T1000 (cell line): ENCODE measurements at places on chromosomes 7 and 10.
A peak's percentile ranks its signal among the peaks of the same experiment; 100 is the strongest.

DNA sequence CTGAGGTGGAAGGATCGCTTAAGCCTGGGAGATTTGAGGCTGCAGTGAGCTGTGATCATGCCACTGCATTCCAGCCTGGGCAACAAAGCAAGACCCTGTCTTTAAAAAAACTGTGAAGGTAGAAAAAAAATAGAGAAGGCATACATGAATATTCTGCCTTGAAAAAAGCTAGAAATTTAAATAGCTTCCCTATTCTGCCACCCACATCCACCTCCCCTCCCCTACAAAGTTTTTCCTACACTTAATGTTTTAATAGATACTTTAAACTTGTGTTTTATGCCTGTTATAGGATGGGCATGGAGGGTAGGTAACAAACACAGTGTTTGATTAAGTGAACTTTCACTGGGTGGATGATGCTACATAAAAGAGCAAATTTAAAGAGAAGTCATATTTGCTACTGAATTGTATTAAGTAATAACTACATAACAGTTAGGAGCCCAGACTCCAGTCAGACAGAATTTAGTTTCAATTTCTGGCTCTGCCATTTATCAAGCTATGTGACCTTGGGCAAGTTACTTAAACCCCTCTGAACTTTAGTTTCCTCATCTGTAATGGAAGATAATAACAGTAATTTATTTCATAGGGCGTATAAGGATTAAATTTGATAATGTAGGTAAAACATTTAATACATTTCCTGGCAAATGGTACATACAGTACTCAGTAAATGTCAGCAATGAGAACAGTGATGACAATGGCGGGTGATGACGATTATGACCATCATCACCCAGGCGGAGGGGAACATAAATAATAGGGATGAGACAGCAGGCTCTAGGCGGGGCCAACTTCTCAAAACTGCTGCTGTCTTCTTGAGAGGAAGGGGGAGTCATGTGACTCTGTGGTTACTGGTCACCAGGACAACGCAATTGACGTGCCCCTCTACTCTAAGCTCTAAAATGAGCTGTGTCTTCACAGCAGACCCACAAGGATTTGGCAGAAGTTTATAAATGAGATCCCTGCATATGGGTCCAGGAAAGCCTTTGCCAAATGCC, 15.8 kb downstream of the DNMBP start:
- peak; percentile 68 for DNase-seq

- DNase-seq = no peak
Observed at GRCh38 chr10:95742485-95742884, 13.5 kb upstream of the ENTPD1 start.

DNA sequence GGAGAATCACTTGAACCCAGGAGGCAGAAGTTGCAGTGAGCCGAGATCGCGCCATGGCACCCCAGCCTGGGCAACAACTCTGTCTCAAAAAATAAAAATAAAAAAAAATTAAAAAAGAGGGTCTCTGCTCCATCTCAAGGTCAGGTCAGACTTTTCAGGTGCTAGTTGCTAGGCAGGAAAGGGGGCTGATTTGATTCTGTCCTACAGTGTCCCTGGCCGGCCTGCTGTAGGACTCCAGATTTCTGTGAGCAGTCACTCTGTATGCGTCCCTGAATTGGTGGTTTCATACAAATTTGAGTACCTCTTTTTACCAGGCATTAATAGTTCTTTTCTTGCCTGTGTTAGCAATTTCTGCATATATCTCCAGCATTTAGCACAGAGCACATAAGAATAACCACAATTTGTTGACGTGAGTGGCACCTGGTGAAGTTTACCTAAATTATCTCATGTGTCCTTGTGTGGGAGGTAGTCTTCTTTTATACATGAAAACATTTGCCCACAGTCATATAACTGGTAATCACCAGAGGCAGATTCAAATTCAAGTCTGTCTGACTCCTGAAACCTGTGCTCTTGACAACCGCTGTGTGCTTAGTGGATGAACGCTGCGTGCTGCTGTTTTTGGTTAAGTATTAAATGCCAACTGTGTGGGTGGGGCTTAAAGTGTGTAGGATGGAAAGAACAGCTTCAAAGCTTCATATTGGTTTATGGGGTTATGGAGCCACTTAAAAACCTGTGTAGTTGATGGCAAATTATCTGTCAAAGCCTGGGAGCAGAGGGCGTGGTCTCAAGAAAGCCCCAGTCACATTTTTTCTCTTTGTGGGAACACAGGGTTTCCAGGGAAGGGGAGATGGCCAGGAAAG, 3.2 kb upstream of the ZNF775 start:
- no peak for DNase-seq

GRCh38 chr10:68067029-68067428, 8.1 kb downstream of the HERC4 start:
- no peak for DNase-seq

DNA sequence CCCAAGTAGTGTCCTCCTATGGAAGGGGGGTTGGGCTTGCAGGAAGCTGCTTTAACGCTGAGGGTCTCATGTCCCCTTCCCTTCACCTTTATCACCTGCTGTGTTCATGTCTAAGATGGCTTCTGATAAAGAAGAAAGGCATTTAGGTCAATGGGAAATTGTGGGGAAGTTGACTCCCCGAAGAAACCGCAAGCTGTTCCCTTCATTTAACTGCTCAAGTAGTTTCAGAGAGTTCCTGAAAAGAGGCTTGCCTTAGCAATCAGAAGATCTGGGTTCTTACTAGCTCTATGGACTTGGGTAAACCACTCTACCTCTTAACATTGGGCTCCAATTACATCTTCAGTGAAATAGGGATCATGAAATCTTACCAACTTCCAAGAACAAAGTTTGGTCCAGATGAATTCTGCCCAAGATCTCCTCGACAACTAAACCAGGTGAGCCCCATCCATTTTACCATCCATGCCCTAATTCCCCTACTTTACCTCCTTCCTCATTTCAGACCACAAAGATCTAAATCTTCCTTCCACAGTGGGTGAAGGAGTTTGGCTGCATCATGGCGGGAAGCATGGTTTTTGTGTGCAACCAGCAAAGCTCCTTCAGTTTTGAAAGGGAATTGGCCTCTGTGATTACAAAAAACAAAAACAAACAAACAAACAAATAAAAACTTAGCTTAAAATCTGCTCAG, 30.4 kb upstream of the UCN3 start:
- DNase-seq = no peak

- no peak for DNase-seq
Observed at GRCh38 chr7:86645676-86646276, 2.1 kb downstream of the GRM3 start.

DNA sequence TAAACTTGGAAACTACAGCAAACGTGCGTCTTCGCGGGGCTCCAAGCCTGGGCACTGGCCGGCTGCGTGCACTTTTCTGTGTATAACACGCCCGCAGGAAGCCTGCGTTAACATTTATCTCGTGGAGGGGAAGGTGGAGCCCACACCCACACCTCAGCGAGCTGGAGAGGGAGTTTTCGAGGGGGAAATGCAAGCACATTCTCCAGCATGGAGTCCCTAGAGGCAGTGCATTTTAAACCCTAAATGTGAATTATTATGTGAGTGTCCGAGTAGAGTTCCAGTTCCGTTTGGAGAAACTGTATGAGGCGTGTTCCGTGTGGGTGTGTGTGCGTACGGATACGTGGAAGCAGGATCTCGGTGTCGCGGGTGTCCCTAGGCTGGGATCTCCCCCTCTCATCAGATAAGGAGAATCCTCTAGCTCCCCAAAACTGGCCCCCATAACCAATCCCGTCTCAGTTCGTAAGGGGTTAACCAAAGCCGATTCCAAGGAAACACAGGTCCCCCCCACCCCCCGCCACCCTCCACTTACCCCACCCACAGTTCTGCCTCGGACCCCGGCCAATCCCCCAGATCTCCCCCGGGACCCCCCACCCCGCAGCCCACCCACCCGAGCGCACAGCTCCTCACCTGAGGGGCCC, 403 bp downstream of the CDK6 start:
- no peak for DNase-seq

- DNase-seq = no peak
Observed at GRCh38 chr7:1897076-1897860, 227.2 kb downstream of the ELFN1 start.

GRCh38 chr7:101538596-101539459, 90.3 kb downstream of the MYL10 start:
- peak; percentile 32 for DNase-seq
